ENCODE measurements at places on chromosomes 16 and 17.
A peak's percentile ranks its signal among the peaks of the same experiment; 100 is the strongest.

DNA sequence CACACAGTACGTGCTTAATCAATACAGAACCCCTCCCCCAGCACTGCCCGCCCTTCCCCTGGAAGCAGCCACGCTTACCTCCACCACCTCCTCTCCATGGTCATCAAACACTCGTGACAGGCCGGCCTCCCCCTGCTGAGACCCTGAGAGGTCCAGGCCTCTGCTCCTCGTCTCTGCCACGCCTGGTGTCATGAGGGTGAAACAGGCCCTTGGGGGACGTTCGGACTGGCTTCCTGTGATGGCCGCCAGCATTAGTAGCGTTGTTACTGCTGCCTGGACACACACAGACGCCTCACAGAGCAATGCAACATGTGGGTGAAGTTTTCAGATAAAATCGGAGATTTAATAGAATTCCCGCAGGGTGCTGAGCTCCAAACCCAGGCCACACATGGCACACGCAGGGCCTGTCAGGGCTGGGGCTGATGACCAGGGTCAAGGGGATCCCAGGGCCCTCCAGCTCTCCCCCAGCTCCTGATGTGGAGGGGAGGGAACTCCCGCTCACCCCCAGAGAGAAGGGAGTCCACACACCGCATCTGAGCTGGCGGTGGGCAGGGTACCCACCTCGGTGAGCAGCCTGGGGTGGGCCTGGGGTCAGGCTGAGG lies 15.9 kb upstream of the SLC38A10 start:
- DNase-seq: no peak

DNA sequence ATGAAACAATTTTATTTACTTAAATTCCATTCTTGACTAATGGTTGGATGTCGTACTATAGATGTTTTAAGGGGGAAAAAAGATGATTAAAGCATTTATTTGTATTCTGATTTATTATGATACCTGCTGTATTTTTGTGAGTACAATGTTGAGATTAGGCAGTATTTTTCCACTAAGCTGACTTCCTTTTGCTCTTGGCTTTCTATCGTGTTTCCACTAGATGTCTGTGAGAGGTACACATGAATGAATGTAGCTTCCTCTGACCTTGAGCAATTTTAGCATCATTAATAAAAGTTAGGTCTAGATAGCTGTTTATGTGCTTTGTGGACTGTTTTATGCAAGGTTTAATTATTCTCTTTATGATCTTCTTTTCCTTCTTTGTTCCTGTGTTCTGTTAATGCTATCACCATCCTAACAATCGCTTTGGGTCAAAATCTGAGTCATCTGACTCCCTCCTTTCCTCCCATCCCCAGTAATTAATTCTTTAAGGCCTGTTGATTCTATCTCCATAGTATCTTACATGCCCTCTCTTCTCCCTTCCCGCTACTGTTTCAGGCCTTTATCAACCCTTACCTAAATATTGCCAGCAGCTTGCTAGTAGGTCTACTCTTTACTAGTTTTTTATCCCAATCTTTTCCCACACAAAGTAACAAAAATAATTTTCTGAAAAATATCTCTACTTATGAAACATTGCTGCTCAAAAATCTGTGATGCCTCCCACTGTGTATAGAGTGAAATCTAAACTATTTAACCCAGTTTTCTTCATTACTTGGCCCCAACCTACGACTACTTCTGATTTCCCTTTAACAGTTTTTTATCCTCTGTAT lies 76.0 kb downstream of the VMP1 start:
- DNase-seq: no peak

GRCh38 chr17:41672153-41672552 lies 16.5 kb upstream of the EIF1 start:
- DNase-seq: peak; percentile 36

GRCh38 chr17:1882836-1883235 lies 53.0 kb downstream of the RPA1 start:
- no peak for DNase-seq

DNA sequence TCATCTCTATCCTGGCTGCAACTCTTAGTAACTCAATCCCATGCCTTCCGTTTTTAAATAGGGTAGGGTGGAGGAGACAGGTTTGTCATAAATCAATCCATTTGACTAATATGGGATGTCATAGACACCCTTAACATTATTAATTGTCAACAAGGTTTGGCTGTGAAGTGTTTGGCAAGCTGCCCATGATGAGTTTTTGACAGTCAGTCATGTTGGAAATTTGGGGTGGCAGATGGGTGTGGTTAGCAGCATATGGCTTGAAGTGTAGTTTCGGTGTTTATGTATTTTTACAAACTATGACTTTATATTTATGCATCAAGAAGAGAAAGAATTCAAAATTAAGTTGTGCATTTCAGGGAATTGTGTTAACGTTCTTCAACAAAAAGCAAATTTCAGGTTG lies 221.8 kb upstream of the CDH5 start:
- DNase-seq: no peak

- DNase-seq: no peak
Observed at GRCh38 chr16:31225193-31225592, 8.3 kb upstream of the PYDC1 start.

- DNase-seq: no peak
Observed at GRCh38 chr17:56824503-56824902, 9.2 kb downstream of the C17orf67 start.

GRCh38 chr17:1577182-1577581 lies 14.6 kb upstream of the PITPNA start:
- no peak for DNase-seq

GRCh38 chr17:75295201-75296158 lies 6.2 kb upstream of the SLC25A19 start:
- DNase-seq: peak; percentile 22

- DNase-seq: no peak
Observed at GRCh38 chr16:13036600-13036999, 135.2 kb downstream of the SHISA9 start.

DNA sequence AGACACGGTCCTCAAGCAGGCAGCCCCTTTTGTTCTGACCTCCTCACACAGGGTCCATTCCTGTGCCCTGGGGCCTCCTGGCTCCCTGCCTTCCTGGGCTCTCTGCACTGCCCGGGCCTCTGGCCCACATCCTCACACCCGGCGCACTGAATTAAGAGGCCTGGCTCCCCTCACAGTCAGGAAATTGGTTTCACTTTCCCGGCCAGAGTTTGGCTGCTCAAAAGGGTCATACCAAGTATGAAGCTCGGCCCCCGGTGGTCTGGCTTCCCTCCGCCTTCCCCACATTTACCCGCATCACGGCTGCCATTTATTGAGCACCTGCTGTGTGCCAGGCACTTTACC lies 220.0 kb downstream of the NTN1 start:
- no peak for DNase-seq

DNA sequence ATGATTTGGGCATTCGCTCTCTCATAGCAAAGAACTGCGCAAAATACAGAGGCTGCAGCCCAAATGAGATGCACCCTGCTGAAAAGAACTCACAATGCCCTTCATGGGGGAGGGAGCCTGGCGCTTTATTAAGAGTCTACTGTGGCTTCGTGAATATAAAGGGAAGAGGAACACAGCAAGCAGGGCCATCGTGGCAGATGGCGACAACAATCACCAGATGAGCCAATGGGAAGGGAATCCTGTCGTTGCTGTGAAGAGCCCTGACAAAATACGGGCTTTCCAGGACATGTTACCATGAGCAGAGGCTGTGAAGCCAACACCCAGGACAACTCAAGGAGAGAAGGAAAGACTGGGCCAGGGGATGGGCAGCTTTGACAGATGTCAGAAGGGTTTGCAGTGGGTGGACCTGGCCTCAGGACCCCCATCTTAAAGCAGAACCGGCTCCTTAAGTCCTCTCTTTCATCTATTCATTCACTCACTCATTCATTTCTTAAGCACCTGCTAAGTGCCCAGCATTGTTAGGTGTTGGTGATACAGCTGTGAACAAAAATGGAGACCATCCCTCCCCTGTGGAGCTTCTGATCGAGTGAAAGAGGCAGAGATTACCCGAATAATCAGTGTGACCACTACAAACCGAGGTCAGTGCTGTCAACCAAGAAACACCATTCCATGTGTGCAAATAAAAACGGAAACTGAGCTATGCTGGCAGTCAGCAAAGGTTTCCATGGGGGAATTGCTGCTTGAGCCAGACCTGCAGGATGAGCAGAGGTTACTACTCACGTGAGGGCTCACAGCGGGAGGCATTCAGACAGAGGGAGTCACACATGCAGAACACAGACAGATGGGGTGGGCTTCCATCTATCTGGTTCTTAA lies 125.8 kb downstream of the DYNLRB2 start:
- DNase-seq: no peak

DNA sequence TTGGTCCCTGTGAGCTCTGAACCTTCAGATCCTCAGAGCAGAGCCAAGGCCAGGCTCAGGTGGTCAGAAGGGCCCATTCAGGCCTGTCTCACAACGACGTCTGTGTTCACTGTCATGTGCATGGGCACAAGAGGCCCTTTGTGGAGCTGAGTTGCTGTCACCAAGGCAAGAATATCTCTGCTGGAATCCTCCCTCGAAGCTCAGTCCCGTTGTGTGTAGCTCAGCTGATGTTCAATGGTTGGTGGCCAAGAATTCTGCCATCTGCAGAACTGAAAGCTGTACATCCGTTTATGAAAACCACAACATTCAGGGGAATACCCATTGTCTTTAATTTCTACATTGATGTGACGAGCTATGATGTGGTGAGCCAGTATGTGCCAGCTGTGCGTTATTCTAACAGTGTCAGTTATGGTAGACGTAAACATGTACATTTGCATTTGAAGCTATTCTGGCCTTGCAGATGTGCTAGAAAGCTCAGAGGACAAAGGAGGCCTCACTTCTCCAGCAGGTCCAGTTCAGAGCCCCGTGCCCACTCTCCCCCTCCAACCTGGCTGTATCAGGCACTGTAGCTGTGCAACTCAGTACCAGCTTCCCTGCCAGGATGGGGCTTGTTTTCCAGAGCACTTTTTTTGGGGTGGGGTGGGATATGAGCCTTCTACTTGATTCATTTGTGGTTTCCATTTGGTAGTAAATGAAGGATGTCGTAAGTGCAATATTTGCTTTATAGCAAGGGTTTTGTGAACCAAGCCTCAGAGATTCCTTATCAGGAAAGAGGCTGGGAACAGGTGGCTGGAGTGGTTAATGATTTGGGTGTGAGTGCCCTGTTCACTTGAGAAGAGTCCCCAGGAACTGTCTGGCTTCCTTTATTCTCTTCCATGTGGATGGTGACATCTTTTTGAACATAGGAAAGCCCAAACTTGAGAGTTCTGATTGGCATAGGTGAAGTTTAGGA lies 56.1 kb downstream of the B9D1 start:
- peak; percentile 30 for DNase-seq

DNA sequence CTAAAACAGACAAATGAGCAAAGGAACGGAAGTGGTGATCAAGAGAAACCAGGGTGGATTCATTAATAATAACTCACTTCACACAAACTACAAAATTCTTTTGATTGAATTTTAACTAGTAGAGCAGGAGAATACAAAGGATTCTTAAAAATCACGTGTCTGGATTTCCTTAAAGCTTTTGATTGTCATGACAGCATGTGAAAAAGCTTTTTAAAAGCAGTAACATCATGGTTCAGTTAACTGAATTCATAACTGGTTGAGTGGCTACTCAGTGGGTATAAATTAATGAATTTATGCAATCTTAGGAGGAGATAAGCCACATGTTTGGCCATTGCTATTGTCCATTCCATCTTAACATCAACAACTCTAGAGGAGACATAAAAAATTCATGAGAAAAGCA lies 333.2 kb downstream of the SLC39A11 start:
- no peak for DNase-seq

GRCh38 chr17:57722704-57723043 lies 22.4 kb downstream of the CCDC182 start:
- DNase-seq: no peak

GRCh38 chr17:83004791-83005380 lies 74.5 kb upstream of the METRNL start:
- no peak for DNase-seq

GRCh38 chr16:74477226-74477625 lies 55.9 kb upstream of the CLEC18B start:
- DNase-seq: no peak

GRCh38 chr16:74740795-74741304 lies 33.8 kb downstream of the FA2H start:
- no peak for DNase-seq

GRCh38 chr16:89097392-89097772 lies 3.7 kb downstream of the ACSF3 start:
- no peak for DNase-seq

DNA sequence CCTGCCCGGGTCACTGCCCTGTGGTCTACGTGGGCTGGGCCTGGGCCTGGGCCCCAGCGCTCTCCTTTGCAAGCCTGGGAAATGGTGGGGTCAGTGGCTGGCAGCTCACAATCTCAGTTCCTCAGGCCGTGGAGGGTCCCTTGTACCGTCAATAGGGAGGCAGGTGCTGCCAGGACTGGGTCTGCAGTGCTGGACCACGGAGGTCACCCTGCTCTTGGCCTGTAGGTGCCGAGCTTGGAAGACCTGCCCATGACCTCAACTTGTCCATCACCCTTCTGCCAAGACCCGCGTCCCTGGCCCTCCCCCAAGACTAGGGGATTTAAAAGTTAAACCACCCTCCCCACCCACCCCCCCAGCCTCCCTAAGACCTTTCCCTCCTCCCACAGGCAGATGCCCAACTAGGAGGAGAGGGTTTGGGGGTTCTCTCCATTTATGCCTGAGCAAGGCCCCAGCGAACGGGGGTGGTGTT lies 2.5 kb downstream of the TBX2 start:
- DNase-seq: no peak

DNA sequence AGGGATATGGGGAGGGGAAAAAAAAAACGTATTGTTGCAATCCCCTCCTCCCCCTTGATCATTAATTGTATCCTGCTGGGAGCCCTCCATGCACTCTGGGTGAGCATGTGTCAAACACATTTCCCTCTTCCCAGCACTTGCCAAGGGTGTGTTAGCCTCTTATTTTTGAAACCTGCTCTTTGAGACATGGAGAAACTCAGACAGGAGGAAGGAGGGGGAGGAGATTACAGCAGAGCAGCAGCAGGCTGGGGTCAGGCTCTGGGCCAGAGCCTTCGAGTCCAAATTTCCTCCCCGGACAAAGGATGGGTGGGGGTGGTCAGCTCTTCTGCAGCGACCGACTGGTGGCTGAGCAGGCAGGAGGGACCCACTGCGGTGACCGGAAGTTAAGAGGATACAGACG lies 64.7 kb downstream of the SOX9 start:
- no peak for DNase-seq

DNA sequence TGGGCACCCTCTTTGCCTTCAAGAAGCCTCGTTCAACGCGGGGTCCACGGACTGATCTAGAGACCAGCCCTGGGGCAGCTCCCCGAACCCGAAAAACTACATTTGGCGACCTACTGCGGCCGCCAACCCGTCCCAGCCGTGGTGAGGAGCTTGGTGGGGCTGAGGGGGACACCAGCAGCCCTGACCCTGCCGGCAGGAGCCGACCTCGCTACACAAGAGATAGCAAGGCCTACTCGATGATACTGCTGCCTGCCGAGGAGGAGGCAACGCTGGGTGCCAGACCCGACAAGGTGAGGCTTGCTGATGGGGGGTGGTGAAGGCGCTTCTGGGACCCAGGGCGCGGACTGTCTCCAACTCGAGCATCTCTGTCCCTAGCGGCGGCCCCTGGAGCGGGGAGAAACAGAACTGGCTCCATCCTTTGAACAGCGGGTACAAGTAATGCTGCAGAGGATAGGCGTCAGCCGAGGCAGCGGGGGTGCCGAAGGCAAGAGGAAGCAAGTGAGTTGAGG lies 5.6 kb downstream of the ACD start:
- no peak for DNase-seq

- DNase-seq: no peak
Observed at GRCh38 chr16:66416136-66416535, 11.0 kb upstream of the BEAN1 start.

All from stimulated activated CD4-positive, alpha-beta T cell treated with anti-CD3 and anti-CD28 coated beads, Interleukin-1b, Interleukin-23, amount 100 ng/mL, for 48 hours (primary cell).